ENCODE measurements at places on chromosomes 13 and 19.

DNA sequence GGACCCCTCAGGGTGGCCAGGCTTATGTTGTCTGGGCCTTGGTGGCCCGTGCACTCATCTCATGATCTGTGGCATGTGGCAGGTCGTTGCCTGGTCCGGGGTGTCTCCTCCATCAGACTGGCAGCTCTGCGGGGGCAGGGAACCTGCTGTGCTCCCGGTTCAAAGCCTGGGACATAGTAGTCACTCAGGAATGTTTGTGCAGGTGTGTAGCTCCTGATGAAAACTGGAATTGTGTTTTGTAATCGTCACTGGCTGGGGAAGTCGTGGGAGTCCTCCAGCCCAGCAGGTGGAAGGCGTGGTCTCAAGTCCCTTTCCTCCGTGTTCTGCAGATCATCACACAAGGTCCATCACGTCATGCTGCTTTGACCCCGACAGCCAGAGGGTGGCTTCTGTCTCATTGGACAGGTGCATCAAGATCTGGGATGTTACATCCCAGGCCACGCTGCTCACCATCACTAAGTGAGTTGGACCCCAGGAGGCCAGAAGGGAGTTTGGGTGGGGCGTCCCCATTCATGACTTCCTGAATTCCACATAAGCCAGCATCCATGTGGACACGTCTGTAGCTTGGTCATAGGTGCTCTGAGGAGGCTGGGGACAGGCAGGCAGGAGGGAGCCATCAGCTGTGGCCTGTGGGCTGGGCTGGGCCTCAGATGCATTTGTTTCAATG is 19.1 kb downstream of the WDR88 start:
- DNase-seq = no peak

DNA sequence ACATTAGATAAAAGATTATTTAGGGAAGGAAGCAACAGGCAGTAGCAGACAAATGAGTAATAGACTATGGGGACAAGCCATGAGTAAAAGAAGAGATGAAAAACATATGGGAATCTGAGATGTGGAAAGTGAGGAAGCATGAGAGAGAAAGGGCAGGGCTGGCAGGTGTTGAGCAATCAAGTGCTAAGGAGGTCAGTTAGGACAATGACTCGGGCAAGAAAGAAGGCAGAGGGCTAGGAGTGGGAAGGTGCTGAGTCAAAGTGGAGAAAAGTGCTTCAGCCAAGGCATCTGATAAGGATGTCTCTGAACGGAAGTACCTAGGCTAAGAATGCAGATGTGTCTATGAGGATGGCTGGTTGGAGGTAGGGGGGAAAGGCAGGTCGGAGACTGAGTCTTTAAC is 291.9 kb upstream of the HTR2A start:
- DNase-seq = no peak

- DNase-seq = no peak
Measured at GRCh38 chr13:101401196-101401595, 15.1 kb downstream of the NALCN start.

- peak; percentile 57 for DNase-seq
Measured at GRCh38 chr19:33686262-33686661, 64.5 kb downstream of the CHST8 start.

GRCh38 chr19:53192771-53193534 is at the start of gene ZNF665:
Gene ZNF665 (minus strand): TSS chr19:53193358. CDS start chr19:53182898, 10,460 bp downstream.
- DNase-seq = peak; percentile 94

DNA sequence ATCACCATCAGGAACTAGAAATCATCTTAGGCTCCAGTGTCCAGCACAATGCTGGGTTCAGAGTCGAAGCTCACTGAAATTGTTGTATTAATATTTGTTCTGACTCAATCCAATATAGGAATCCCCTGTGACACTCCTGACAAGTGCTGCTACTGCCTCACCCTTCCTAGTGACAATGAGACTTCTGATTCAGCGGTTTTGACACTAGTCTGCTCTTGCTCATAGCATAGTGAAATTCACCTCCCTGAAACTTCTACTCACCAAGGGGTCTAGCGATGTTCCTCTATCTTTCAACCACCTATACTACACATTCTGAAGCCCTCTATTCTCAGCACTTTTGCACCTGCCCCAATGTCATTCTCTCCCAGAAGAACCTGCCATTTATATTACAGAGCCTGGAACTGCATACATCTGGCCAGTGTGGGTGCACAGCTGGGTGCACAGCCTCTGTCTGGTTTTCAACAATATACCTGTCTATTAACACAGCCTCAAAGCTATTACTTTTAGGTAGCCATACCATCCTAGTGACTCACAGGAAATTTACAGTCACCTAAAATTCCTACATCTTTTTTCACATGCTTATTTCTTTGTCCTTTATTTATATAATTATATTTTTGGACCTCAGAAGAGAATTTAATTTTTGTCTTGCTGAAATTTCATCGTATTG is 88.3 kb downstream of the DOCK9 start:
- no peak for DNase-seq

GRCh38 chr13:107069108-107069776 is 501.3 kb upstream of the ARGLU1 start:
- no peak for DNase-seq

DNA sequence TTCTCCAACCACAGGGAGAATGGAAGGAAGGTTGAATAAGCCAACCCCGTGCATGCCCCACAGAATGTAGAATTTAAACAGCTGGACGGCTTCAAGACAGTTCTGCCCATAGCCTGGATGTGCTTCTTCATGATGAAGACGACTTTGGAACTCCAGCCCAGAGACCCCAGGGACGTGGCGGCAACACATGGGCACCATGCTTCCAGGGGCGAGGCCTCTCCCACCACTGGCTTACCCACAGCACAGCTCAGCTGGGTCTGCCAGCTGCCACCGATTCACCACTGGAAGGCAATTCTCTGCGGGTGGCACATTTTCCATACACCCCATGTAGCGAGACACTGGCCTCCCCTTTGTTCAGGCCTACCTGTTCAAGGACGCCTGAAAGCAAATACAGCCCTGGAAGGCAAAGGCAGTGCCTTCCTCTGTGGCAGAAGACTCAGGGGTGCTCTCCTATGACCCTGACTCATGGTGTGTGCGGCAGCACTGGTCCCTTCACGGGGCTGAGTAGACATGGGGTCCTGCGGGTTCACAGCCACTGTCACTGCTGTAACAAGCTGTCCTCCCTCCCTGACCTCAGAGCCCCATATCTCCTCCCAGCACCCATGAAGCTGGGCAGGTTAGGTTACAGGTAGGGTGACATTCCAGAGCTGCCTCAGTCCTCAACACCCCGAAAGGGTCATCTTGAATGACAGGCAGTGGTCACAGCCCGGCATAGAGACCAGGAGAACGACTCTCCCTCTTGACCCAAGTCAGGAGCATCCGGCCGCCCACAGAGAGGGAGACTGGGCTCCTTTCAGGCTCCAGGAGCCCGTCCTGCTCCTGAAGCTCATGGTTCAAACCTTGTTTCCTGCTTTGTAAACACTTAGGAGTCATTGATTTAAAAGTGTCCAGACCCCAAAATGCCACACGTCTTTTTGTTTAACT is 72.7 kb downstream of the SPACA7 start:
- peak; percentile 49 for DNase-seq

DNA sequence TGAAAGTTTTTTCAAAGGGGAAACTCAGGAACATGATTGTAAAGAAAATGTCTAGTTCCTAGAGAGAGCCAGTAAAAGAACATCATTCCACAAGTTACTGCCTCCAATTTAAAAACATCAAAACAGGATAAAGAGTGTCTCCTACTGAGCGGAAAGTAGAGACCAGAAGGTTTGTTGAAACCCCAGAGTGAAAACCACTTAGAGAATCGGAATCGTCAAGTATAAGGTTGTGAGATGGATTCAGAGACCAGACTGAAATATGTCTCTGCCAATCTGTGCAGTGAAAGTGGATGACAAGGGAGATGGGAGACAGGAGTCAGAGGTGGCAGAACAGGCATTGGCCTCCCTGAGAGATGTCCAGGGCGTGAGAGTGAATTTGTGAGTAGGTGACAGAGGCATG is 133.4 kb downstream of the GPC6 start:
- no peak for DNase-seq

DNA sequence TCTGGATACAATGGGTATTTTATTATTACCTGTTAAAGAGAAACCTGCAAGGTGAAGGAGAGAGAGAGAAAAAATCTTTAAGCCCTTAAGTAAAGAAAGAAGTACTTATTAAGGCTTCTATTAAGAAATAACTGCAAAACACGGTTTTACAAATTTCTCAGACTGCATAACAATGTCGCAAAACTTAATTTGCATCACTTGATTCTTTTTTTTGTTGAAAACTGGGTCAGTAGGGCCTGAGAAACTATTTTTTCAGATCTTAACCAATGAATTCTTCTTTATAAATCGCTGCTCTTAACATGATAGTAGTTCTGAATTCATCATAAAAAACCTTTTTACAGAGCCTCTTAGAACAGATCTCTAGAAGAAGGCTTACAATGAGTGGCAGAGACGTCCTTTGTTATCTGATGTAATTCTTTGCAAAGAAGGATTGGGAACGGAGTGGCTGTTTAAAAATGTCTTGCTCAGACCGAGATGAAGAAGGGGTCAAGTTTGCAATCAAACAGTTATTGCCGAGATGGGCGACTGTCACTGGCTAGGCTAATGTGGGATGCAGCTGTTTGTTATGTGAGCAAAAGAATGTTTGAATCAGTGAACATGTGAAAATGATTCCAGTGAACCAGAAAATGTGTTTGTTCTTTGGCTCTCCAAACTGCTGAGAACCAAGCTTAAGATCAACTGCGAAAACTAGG is 76.3 kb downstream of the ZNF536 start:
- DNase-seq = no peak

DNA sequence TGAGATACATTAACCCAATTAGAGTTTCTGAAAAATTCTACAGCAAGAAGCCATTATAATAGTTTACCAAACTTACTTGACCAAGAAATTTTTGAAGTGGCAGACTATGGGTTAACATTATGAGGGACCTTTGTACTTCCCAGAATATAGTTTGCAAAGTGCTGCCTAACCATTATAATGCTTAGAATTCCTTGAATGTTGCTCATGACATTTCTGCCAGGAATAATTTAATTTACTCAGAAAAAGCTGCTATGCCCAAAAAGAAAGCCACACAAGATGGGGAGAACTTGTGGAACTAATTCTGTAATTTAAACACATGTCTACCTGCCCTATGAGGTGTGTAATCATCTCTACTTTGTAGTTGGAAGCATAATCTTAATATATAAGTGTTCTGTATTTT is 58.1 kb upstream of the MYCBP2 start:
- DNase-seq = no peak

DNA sequence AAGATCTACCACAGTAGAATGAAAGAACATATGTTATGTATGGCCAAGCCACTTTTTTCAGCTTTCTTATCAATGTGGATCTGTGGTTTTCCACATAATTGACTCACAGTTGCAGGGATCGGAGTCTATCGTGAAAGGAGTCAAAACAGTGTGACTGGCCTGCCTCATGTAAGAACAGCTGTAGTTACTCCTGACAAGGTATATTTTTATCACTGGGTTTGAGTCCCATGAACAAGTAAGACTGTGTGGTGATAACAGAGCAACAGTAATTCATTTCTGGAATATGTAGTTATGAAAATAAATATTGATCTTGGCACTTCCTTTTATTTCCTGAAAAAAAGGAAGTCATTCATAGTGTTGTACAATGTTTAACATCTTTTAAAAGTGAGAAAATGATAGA is 416.6 kb downstream of the KLF12 start:
- no peak for DNase-seq

DNA sequence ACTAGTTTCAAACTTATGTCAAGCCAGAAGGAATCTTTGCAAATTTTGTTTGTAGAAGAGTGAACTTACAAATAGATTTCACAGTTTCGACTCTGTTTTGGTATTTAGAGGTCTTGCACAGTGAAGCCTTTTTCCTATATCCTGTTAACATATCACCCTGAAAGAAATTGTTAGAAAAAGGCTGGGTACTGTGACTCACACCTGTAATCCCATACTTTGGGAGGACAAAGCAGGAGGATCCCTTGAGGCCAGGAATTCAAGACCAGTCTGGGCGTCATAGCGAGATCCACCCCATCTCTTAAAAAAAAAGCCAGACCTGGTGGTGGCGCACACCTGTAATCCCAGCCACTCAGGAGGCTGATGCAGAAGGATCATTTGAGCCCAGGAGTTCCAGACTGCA is 224.0 kb downstream of the GGACT start:
- DNase-seq = no peak

GRCh38 chr19:6739390-6739882 is at the start of gene TRIP10:
Gene TRIP10 (plus strand): TSS chr19:6739680. CDS start chr19:6739762, 82 bp downstream.
- DNase-seq = peak; percentile 92

- no peak for DNase-seq
Measured at GRCh38 chr13:102589301-102589822, 7.4 kb upstream of the TPP2 start.

DNA sequence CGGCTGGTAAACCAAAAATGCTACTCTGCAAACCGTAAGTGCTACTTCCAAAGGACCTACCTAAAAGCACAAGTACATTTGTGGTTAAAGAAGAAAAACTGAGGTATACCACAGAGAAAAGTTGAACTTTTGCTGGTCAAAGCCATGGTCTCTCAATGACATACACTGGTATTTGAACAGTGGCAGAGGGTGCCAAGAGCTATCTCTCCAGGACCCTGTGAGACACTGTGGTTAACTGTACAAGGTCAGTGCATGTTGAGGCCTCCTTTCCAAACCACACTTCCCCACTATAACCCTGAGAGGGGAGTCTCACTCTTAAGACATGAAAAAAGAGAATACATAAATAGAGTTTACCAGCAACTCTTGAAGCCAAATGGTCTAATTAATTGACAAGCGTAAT is 49.5 kb downstream of the COL4A1 start:
- no peak for DNase-seq

GRCh38 chr13:32967584-32968182 is 48.5 kb upstream of the KL start:
- no peak for DNase-seq

GRCh38 chr13:75798353-75799255 is 162.5 kb downstream of the LMO7 start:
- DNase-seq = no peak

- no peak for DNase-seq
Measured at GRCh38 chr13:20877902-20878301, 24.6 kb downstream of the XPO4 start.

- DNase-seq = no peak
Measured at GRCh38 chr13:113155201-113155600, 3.2 kb upstream of the PROZ start.

- no peak for DNase-seq
Measured at GRCh38 chr13:110627351-110627750, 12.0 kb downstream of the NAXD start.

- DNase-seq = no peak
Measured at GRCh38 chr19:46351241-46352041, 4.6 kb downstream of the PPP5C start.

GRCh38 chr13:51223560-51224270 is 1.5 kb downstream of the FAM124A start:
- no peak for DNase-seq

- DNase-seq = no peak
Measured at GRCh38 chr19:42053037-42053935, 16.7 kb downstream of the GRIK5 start.
